ENCODE measurements at places on chromosomes 4 and X.

GRCh38 chrX:155028877-155029291 is 2.2 kb downstream of the FUNDC2 start:
- DNase-seq: peak; percentile 28

GRCh38 chr4:7197910-7198309 is 5.6 kb downstream of the SORCS2 start:
- DNase-seq: no peak

DNA sequence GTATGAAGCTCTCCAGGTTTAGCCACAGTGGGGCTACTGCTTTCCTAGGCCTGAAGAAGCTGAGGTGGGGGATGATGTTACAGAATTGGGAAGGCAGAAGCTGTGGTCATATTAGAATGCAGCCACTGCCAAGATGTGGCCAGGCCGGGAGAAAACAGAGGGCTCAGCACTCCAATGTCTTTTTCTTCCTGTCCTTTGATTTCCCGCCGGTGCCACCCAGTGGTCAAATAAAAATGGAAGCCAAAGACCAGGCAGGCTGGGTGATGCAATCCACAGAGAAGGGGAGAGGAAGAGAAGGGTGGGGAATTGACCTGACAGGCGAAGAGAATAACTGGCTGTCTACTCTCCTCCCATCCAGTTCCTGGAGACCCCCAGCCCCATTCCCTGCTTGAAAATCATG is 94.9 kb upstream of the SHISA3 start:
- DNase-seq: peak; percentile 66

GRCh38 chr4:111562826-111563225 is 582.4 kb upstream of the FAM241A start:
- DNase-seq: no peak

DNA sequence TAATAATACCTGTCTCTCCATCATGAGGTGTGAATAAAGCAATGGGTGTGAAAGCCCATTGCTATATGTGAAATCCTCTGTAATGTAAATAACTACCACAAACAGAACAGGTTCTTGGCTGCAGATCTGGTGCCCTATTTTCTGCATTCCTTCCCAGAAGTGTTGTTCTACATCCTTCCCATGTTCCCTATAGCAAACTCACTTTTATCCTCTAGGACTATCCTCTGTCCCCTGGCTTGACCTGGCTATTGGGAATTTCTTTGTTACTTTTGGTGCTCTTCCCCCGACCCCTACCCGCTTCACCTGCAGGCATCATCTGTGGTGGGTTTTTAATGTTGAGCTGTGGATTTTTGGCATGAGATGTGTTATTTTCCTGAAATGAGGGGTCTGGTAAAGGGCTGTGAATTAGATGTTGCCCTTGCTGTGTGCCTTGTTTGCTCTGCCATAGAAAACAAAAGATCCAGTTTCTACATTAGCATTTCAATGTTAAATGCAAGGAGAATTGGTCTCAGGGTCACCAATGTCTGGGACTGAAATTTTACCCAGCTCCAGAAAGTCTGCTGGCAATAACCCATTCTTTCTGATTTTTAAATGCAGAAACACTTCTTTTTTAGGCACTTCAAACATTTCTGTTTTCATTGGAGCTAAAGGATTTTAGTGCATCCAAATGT is 13.6 kb upstream of the FREM3 start:
- DNase-seq: no peak

DNA sequence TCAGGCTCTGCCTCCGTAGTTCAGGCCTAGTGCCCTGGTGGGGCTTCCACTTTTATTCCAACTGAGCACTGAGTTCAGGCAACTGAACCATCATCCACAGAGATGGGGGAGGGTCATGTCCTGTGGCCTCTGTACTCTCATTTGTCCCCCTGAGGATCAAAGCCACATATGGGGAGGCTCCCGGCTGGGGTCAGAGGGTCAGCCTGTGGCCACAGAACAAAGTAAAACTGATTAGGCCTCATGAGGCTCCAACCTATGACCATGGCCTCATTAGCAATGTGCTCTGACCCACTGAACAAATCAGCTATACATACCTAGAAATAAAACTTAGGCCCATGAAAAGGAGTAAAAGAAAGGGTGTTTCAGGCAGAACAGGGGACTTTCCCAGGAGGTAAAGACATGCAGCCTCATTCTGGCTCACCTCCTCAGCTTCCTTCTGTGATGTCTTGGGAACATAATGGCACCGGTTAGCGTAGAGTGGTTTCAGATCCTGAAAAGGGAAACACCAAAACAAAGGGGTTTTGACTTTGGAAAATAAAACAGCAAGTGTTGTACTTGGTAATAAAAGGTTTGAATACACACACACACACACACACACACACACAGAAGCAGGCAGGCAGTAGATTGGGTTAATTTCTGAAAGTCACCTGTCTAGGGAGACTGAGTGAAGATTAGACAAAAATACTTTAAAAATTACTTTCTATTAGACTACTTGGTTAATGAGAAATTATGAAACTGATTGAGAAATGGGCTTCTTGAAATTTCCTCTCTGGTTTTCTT is 24.3 kb downstream of the TMEM255A start:
- DNase-seq: peak; percentile 39

DNA sequence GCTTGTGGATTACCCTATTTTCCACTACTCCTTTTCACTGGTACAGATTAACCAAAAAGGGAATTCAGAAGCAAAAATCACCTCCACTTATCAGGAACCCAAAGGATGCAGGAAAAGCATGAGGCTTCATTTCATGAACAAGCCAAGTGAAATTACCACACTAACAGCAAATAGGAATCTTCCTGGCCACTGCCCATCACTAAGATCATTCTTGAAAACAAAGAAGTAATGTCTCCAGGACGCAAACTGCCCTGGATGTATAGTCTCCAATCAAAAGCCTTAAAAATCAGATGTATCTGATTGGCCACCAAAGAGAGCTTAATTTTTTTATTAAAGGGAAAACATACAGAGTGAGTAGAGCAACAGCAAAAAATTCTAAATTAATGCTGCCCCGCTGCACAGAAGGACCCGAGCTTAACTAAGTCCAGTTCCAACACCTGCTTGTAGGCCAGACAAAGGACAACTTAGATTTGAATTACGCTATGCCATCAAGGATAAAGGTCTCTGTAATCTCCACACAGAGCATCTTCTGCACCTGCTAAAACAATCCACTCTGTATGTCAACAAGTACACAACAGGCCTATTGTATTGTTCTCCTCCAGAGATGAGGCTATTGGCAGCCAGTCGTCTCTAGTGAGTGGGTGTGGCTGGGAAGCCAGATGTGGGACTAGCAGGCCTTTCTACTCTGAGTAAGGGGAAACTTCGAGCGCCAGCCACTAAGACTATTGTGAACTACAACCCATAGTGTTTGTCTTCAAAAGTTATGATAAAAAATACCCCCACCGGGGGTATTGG is 12.4 kb downstream of the ZDHHC9 start:
- DNase-seq: peak; percentile 16

- DNase-seq: peak; percentile 33
Measured at GRCh38 chrX:92232182-92232581, 453.0 kb downstream of the PCDH11X start.

GRCh38 chrX:12210971-12211370 is 72.7 kb downstream of the FRMPD4 start:
- peak; percentile 60 for DNase-seq

- no peak for DNase-seq
Measured at GRCh38 chrX:42189576-42189975, 266.2 kb upstream of the CASK start.

- peak; percentile 72 for DNase-seq
Measured at GRCh38 chr4:183256756-183257385, 63.2 kb downstream of the CLDN22 start.

GRCh38 chr4:82430964-82431745 is 765 bp downstream of the ENOPH1 start:
- no peak for DNase-seq

DNA sequence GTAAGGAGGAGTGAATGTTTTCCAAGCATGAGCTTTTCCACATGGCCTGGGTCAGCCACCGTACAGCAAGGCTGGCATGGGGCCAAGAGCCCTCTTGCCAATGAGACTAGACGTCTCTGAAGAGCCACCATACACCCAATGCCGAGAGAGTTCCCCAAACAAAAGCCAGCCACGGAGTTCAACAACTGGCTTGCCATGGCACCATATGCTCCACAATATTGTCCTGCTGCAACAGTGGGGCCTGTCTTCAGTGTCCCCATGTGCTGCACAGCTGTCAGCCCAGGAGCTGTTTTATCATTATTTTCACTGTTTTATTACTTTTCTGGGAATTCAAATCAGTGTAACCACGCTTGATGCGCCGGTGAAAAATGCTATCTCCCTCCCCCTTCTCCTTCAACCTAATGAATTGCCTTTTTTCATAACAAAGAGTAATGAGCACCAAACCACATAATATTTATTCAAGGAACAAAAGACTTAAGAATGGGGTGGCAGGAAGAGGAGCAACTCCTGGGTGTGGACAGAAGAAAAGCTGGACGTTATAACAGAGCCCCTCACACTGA is 18.4 kb downstream of the MAML3 start:
- no peak for DNase-seq

DNA sequence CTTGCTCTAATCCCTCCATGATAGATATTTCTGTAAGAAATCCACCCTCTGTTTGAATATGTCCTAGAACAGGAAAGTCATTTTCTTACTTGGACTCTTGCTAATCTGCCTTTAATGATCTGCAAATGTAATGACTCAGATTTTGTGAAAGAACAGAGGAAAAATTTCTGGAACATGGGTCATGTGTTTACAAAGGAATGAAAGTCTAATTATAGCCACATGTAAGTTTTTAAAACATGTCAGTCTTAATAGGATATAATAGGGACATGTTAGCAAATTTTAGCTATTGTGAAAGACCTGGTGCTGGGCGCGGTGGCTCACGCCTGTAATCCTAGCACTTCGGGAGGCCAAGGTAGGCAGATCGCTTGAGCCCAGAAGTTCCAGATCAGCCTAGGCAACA is 47.6 kb downstream of the GRK4 start:
- no peak for DNase-seq

- no peak for DNase-seq
Measured at GRCh38 chr4:127641524-127641923, 8.8 kb downstream of the INTU start.

- no peak for DNase-seq
Measured at GRCh38 chr4:108744307-108744706, 18.5 kb downstream of the ETNPPL start.

GRCh38 chr4:129239088-129239487 is 143.1 kb downstream of the C4orf33 start:
- DNase-seq: no peak

GRCh38 chr4:147785129-147785528 is 53.2 kb downstream of the ARHGAP10 start:
- no peak for DNase-seq

DNA sequence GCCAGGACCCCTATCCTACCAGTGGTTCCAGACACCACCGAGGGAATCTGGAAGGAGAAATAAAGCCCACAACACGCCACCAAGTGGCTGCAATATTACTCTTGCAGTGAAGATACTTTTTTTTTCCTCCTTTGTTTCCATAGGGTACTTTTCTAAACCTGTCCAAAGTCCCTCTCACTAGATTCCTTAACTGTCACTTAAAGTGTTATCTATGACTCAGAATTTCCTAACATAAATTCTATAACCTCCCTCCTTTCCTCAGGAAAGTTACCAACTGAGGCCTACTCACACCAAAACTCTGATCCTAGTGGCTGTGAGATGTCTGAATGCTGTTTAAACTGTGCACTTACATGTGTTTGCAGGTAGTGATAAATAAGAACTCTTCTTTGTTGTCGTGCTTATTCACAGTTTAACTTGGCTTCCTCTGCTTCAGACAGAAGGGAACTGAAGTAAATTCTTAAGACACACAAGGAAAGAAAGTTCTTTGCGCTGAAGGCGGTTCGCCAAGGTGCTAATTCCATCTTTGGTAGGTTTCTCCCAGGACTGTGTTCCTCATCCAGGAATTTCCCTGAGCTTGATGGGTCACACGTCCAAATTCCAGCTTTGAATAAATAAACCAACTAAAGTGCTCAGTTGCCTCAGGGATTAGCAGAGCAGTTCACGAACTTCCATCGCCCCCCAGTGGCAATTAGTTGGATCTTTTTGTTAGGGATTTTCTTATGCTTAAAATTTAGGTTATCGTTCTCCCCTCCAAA is 10.7 kb upstream of the HCCS start:
- peak; percentile 52 for DNase-seq

DNA sequence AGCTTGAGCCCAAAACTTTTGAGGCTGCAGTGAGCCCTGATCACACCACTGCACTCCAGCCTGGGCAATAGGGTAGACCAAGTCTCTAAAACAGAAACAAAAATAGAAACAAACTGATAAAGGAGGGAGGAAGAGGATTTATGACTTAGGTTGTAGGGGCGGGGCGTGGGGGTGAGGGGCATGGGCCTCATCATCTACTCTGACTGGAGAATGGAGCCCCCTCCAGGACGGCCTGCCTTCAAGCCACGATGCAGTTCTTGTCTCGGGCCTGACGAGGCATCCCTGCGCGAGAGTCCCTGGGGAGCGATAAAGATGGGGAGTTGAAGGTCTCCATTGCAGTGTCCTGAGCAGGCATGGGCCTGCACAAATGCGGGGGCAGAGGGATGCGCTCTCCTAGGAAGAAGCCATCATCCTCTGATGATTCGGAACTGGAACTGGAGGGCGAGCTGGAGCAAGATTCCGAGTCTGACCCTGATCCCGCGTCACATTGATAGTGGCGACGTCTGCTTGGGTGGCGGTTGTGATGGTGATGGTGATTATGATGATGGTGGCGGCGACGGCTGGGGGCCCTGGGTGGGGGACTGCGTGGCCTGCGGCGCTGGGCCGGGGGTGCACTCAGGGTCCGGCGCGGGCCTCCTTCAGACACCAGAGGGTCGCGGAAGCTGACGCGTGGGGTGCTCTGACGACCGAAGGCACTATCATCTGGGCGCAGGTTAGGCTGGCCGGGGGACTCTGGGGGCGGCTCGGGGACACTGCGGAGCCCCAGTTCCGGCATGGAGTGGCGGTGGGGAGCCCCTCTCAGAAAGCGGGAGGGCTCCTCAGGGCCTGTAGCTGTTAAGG is 4.0 kb downstream of the PLP2 start:
- DNase-seq: no peak

DNA sequence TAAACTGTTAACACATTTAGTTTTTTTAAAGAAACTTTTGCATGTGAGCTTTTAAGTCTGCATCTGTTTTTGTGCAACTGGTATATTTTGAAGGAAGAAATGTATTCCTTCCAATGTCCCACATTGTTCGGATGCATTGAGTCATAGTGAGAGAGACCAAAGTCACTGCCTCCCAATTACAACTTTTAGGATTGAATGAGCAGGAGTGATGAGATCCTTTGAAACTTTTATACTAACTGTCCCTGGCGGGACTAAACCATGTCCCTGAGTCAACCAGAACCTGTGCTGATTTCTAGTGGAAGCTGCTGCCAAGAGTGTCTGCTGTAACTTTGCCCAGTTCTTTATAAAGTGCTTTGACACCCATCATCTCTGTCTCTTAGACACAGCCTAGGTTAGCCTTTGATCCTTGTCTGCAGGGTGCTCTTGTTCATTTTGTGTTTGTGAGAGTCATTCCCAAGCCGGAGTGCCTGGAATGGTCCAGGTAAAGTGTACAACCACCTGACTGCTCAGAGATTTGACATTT is 122.7 kb downstream of the ZNF518B start:
- no peak for DNase-seq

DNA sequence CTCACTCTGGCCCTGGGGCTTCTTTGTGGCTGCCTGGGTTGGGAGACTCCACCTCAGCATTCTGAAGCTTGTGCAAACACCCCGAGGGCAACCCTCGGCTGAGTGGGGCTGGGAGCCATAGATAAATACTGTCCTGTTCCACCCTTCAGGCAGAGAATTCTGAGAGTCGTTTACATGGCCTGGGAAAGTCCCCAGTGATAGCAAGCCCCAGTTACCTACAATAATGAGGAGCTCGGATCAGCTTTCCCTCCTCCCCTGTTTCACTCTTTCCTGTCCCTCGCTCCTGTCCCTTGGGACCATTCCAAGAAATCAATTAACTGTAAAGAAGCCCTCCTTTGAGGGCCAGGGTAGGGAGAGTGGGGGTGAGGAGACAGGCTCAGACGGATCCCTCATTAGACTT is 31.6 kb upstream of the DDX3X start:
- DNase-seq: no peak
